ENCODE measurements at places on chromosomes 7 and 10. TPM values are rescaled to one million over a fixed set of nuclear protein-coding genes. Genes with fewer than 3 reads are reported as not detected.

The GIMAP5 gene
- total RNA-seq: 3.7 TPM

The NKX2-3 gene
- not detected for total RNA-seq

The PKD2L1 gene
- 0.62 TPM for total RNA-seq

The FKBP6 gene
- total RNA-seq: not detected

The IL6 gene
- total RNA-seq: not detected

The RGS10 gene
- 10.5 TPM for total RNA-seq

The SLC29A4 gene
- total RNA-seq: 16.1 TPM

The LRRC18 gene
- total RNA-seq: not detected

The SEMA3C gene
- total RNA-seq: 289 TPM

The IFIT1B gene
- 2.0 TPM for total RNA-seq

The SLC29A3 gene
- total RNA-seq: 0.78 TPM

The NEUROD6 gene
- 600 TPM for total RNA-seq

The CFAP70 gene
- total RNA-seq: 0.62 TPM

The AZGP1 gene
- total RNA-seq: not detected

The PCLO gene
- 48.5 TPM for total RNA-seq

The MMRN2 gene
- 4.8 TPM for total RNA-seq

The PDE1C gene
- 17.8 TPM for total RNA-seq

The LRRC17 gene
- 27.0 TPM for total RNA-seq

The CNOT4 gene
- 32.4 TPM for total RNA-seq

The CHST15 gene
- total RNA-seq: 58.6 TPM

The PSMG3 gene
- total RNA-seq: 19.2 TPM

The C10orf67 gene
- total RNA-seq: 0.16 TPM

The MRC1 gene
- total RNA-seq: 4.5 TPM

The GNG11 gene
- total RNA-seq: 4.5 TPM

The IGF2BP3 gene
- total RNA-seq: 84.1 TPM

The SAP25 gene
- not detected for total RNA-seq

The IFIT3 gene
- 8.4 TPM for total RNA-seq

The SCART1 gene
- total RNA-seq: 0.47 TPM

The ANKRD16 gene
- total RNA-seq: 10.5 TPM

The ELFN1 gene
- 9.5 TPM for total RNA-seq

The ZNF92 gene
- 46.6 TPM for total RNA-seq

The PRRT4 gene
- 2.7 TPM for total RNA-seq

The MALRD1 gene
- total RNA-seq: 3.6 TPM

The NRAP gene
- 0.31 TPM for total RNA-seq

The GNB2 gene
- total RNA-seq: 57.7 TPM

The GBX1 gene
- total RNA-seq: not detected

The MINPP1 gene
- total RNA-seq: 25.1 TPM

The CLDN3 gene
- not detected for total RNA-seq

The TIAL1 gene
- total RNA-seq: 58.8 TPM

Measured in occipital lobe (tissue), 3 donors.